Vagina (tissue), 2 donors: ENCODE measurements at places on chromosomes 1 and 21.

DNA sequence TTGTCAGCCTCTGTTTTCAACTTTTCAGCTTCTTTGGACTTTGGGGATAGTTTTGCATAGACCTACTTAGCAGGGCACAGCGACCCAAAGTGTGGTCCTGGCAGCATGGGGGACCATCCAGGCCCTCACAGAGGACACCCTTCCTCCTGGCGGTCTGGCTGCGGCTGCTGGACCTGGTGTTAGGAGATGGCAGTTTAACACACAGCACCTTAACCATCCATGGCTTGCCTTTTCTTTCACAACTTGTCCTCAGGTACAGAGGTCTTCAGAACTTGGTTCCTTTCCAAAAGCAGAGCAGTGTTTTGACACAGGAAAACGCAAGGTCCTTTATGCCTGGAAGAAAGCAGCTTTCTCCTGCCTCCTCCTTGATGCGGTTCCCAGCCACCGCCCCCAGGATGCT lies 68.1 kb downstream of the RHOU start:
- no peak overlapping the region for H3K4me3 ChIP-seq
- H3K4me1 ChIP-seq = peaks cover 28% of the 10 kb centered on the region
- peak overlapping the region; percentile 53 for H3K27ac ChIP-seq

DNA sequence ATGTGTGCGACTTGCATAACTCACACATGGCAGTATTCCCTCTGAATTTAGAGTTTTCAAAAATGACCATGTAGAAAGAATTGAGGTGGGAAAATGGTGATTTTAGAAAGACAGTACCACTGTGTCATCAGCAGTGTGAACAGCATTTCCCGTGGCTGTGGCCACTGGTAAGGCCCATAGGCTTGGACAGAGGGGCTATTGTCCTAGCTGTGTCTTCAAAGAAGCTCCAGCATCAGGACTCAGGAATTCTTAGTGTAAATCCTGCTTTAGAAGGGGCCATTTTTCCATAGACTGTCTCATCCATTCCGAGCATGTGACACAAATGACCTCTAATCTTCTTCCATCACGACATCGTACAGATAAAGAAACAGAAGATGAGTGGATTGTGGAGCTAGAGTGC lies 119.3 kb upstream of the BACE2 start:
- H3K27me3 ChIP-seq = no peaks in the 10 kb centered on the region
- no peaks in the 10 kb centered on the region for H3K36me3 ChIP-seq
- no peaks in the 10 kb centered on the region for H3K4me1 ChIP-seq

GRCh38 chr1:160741612-160742348 lies 2.7 kb downstream of the SLAMF7 start:
- H3K36me3 ChIP-seq = no peaks in the 10 kb centered on the region
- H3K4me1 ChIP-seq = no peaks in the 10 kb centered on the region
- H3K4me3 ChIP-seq = no peak overlapping the region
- no peak overlapping the region for H3K27ac ChIP-seq

DNA sequence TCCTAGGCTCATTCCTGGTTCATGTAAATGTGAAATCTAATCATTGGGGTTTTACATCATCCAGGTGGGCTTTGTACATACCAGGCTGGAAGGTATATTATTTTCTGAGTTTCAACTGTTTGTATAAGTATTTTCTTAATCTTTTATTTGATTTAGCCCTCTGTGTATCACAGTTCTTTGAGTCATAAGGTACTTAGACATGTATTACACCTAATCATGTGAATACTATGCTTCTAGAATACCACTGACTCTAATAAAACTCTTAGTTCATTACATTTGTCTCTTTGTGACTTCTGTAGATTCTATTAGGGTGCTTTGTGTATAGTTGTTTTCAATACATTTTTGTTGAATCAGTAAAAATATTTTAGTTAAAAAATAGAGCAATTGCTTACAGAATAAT lies 92.8 kb downstream of the ZFYVE9 start:
- no peaks in the 10 kb centered on the region for H3K27me3 ChIP-seq
- no peak for DNase-seq
- no peaks in the 10 kb centered on the region for H3K36me3 ChIP-seq
- no peak overlapping the region for H3K4me3 ChIP-seq
- H3K4me1 ChIP-seq = no peaks in the 10 kb centered on the region
- no peak overlapping the region for H3K27ac ChIP-seq

DNA sequence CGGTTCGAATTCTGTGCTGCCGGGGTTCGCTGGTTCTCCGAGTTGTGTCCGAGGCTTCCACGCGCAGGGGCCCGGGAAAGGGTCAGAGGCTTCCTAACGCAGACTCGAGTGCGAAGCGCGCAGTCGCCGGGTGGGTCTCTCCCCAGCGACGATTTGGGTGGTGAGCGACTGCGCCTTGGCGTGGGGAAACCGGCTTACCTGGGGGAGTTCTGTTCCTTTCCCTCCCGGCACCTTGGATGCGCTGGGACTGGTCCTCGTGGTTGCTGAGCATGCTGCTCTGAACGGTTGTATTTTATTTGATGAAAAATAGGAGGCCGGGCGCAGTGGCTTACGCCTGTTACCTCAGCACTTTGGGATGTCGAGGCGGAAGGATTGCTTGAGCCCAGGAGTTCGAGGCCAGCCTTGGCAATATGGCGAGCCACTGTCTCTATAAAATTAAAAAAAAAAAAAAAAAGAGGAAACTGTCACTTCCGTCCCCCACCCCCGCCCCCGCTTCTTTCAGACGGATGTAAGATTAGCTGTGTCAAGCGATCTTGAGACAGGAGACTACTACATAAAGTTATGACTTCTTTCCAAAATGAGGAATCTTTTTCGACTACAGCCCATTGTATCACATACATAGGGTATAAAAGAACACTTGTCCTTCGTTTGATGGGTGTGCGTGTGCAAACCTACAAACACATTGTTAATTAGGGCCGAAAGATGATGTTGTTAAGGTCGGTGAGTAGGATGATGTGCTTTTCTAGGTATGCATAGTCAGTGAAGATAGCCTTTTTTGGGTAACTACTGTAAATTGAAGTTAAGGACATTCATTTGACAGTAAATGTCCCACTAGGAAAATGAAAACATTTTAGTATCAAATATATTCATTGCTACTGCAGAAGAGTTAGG lies at the start of gene CCDC18:
Gene CCDC18, plus strand, starts transcription at position 2 of the 891 bp plus-strand sequence. CDS start 2,638 bp downstream, outside the sequence.
- H3K27ac ChIP-seq = peak within 1 kb of the TSS; percentile 99
- H3K4me3 ChIP-seq = peak within 1 kb of the TSS; percentile 97
- DNase-seq = no peak
- H3K36me3 ChIP-seq = no peaks in the 10 kb centered on the region
- H3K4me1 ChIP-seq = peaks cover 36% of the 10 kb centered on the region
- H3K27me3 ChIP-seq = no peaks in the 10 kb centered on the region

- no peak for DNase-seq
Measured at GRCh38 chr21:32141318-32141633, 137.6 kb downstream of the MIS18A start.

- peaks cover 90% of the 10 kb centered on the region for H3K4me1 ChIP-seq
- peak; percentile 47 for DNase-seq
- peak overlapping the region; percentile 86 for H3K27ac ChIP-seq
- H3K4me3 ChIP-seq = no peak overlapping the region
- H3K27me3 ChIP-seq = no peaks in the 10 kb centered on the region
- no peaks in the 10 kb centered on the region for H3K36me3 ChIP-seq
Measured at GRCh38 chr1:91781371-91781825, 104.6 kb downstream of the TGFBR3 start.

DNA sequence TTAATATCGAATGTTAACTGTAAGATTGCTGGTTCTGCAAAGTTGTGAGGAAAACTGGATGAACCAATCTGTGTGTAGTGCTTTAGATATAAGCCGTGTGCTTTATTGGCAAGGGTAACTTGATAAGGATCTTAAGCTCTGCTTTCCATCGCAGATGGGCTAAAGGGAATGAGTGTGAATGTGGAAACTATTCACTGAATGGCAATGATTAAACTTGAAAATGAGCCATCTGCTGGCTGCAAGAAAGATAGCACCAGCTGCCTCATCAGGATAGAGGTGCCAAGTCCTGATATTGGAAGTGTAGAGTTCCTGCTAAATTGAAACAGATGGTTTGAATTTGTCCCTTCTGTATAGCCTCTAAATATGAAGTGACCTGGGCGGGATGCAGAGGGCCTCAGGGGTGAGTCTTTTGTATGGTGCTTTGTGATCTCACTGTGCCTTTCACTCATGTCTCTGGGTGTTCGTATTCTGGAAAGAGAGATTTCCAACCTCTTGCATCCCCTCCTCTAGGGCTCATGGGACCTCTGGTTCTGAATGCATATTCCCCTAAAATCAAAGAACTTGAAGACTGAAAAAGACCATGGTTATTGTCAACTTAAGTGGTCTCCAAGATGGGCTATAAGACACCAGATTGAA lies 9.2 kb downstream of the FCRL3 start:
- H3K27me3 ChIP-seq = no peaks in the 10 kb centered on the region
- H3K36me3 ChIP-seq = no peaks in the 10 kb centered on the region
- no peak overlapping the region for H3K4me3 ChIP-seq

DNA sequence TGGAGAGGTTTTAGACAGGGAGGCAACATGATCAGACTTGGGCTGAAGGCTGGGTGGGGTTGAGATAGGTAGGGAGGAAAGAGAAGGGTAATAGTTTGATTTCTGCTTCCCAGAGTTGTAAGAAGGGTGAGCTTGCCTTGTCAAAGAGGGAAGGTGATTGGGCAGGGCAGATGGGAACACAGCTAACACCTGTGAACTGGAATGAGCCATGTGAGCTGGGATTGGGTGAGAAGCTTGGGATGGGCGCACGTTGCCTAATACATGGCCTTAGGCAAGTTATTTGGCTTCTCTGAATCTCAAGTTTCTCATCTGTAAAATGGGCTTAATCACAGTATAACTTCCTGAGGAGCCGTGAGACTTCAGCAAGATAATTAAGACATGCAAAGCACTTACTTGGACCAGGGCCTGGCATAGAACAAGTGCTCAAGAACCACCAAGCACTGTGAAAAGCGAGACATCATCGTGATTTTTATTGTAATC lies 33.8 kb upstream of the ID3 start:
- no peak for DNase-seq
- H3K27ac ChIP-seq = peak overlapping the region; percentile 49
- H3K4me3 ChIP-seq = no peak overlapping the region
- H3K27me3 ChIP-seq = no peaks in the 10 kb centered on the region
- no peaks in the 10 kb centered on the region for H3K36me3 ChIP-seq

GRCh38 chr1:209457401-209458125 lies 126.0 kb upstream of the CAMK1G start:
- H3K4me1 ChIP-seq = no peaks in the 10 kb centered on the region
- H3K27ac ChIP-seq = no peak overlapping the region
- no peak overlapping the region for H3K4me3 ChIP-seq

DNA sequence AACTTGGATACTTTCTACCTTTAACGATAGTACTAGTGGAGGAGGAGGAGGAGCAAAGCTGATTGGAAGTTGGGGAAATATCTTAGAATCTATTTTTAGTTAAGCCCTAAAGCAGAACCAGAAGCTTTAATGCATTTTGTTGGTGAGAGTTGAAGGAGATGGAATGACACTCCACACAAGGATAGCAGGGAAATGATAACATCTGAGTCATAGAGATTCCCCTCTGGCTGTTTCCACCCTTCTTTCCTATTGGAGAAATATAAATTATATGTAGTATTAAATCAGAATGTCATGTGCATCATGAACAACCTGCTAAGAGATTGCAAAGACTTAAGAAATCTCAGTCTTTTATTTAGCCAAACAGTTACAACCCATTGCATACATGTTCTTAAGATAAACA lies 1357.7 kb downstream of the NCAM2 start:
- no peaks in the 10 kb centered on the region for H3K27me3 ChIP-seq
- DNase-seq = no peak
- H3K4me3 ChIP-seq = no peak overlapping the region
- no peak overlapping the region for H3K27ac ChIP-seq
- no peaks in the 10 kb centered on the region for H3K4me1 ChIP-seq
- no peaks in the 10 kb centered on the region for H3K36me3 ChIP-seq

- DNase-seq = no peak
- no peaks in the 10 kb centered on the region for H3K4me1 ChIP-seq
- no peaks in the 10 kb centered on the region for H3K36me3 ChIP-seq
- H3K4me3 ChIP-seq = no peak overlapping the region
- H3K27ac ChIP-seq = no peak overlapping the region
Measured at GRCh38 chr1:74485622-74486021, 26.8 kb downstream of the LRRC53 start.

DNA sequence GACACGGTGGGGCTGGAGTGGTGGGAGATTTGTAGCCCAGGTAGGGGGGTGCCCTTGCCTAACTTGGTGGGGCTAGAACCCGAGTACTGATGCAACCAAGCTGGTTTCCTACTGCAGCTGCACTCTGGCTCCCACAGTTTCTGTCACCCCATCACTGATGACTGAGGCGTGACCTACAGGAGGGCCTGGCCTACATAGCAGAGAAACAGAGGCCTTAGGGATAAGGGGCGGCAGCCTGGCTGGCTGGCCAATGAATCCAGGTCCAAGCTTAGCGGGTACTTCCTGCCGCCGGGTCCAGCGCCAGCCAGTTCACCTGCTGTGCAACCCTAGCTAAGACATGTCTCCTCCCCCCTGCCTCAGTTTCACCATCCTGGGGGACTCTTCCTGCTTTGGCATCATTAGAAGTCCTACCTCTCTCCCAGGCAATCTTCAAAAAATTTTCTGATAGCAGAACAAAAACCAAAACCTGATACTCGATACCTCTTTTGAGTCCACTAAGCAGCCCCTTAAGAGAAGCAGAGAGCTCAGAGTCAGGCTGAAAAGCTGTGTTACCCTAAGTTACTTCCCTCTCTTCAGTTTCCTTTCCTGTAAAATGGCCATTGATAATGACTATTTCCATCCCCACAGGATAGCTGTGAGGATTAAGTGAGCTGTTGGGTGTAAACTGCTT lies 27.3 kb upstream of the RNF19B start:
- no peak overlapping the region for H3K4me3 ChIP-seq
- H3K27me3 ChIP-seq = no peaks in the 10 kb centered on the region
- no peaks in the 10 kb centered on the region for H3K36me3 ChIP-seq

DNA sequence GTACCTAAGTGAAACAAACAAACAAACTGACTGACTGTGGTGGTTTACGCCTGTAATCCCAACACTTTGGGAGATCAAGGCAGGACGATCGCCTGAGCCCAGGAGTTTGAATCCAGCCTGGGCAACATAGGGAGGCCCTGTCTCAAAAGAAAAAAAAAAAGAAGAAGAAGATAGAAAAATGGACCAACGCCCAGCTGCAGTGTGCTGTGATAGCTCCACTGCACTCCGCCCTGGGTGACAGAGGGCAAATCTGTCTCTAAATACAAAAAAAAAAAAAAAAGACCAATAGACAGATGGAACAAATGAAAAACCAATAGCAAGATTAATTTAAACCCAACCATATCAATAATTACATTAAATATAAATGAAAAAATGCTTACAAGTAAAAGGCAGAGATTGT lies 13.9 kb downstream of the AKR7A3 start:
- H3K4me1 ChIP-seq = no peaks in the 10 kb centered on the region
- no peaks in the 10 kb centered on the region for H3K27me3 ChIP-seq
- H3K27ac ChIP-seq = no peak overlapping the region
